ENCODE measurements at places on chromosomes 6 and 20.
A peak's percentile ranks its signal among the peaks of the same experiment; 100 is the strongest.

GRCh38 chr6:6659600-6660327 lies 71.2 kb downstream of the LY86 start:
- DNase-seq: no peak

- no peak for DNase-seq
Measured at GRCh38 chr6:54877713-54878317, 31.2 kb downstream of the FAM83B start.

GRCh38 chr6:43768983-43769525 lies 957 bp upstream of the VEGFA start:
- peak; percentile 51 for DNase-seq

DNA sequence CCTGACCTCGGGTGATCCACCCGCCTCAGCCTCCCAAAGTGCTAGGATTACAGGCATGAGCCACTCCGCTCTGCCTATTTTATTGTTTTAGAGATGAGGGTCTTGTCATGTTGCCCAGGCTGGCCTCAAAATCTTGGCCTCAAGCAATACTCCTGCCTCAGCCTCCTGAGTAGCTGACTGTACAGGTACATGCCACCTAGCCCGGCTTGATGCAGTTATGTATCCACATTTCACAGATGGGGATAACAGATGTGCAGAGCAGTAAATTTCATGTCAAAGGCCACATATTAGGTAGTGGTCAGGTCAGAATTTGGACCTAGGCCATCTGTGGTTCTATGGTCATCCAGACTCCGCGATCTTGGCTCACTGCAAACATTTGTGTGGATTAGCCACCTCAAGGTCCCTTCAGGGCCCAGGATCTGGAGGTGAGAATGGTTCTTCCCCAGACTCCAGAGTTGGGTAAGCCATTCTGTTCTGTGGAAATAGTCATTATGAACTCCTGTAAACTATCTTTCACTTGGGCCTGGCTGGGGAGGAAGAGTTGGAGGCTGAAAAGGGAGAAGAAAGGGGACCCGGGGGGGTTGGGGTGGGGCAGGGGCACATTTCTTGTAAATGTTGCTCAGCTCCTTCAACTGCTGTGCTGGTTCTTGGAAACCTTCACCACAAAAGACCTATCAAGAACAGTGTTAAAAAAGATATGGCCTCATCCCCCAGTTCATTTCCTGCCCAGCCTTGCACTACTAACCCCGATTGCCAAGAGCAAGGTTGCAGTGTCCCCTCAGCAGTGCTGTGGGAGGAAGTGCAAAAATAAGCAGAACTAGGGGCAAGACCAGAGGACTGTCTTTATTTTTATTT lies 13.0 kb downstream of the PIM1 start:
- no peak for DNase-seq

GRCh38 chr6:84902354-84902928 lies 138.0 kb upstream of the TBX18 start:
- no peak for DNase-seq

GRCh38 chr6:106844930-106845329 lies 129.6 kb downstream of the CD24 start:
- no peak for DNase-seq

DNA sequence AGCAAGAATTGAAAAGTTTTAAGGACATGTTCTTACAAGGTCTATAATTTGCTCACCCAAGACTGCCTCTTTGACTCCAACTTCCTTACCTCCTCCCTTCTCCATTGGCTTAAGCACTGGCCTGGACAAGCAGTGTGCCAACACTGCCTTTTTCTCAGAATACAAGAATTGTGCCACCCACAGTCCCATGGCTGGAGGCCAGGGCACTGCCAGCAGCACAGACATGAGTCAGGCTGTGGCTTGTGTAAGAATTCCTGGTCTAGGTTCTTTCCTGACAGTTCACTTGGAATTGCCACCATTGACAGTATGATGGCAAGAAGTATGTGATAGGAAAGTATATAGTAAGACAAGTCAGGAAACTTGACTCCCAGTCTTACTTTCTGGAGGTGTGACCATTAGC lies 202.7 kb upstream of the MARCKS start:
- DNase-seq: peak; percentile 96

Measured in HS-27A (cell line).